ENCODE measurements at places on chromosomes 5 and 9. TPM values are rescaled to one million over a fixed set of nuclear protein-coding genes. Genes with fewer than 3 reads are reported as not detected.

The TNIP1 gene
- total RNA-seq, result 47.5 TPM

The F12 gene
- total RNA-seq, result 4.3 TPM

The TEX48 gene
- not detected for total RNA-seq

The ADAMTS19 gene
- total RNA-seq, result not detected

The PCDHB8 gene
- 0.68 TPM for total RNA-seq

Data from suprapubic skin (tissue), 4 donors.